ENCODE measurements at places on chromosomes 12 and 14. TPM values are rescaled to one million over a fixed set of nuclear protein-coding genes. Genes with fewer than 3 reads are reported as not detected.

Gene NTF3
- 6.2 TPM for polyA plus RNA-seq

Gene RERGL
- polyA plus RNA-seq = 0.77 TPM

Gene LRP1-AS
- not detected for polyA plus RNA-seq

Gene CEBPE
- polyA plus RNA-seq = not detected

Gene RAD9B
- 0.22 TPM for polyA plus RNA-seq

Gene ARPC3
- 503 TPM for polyA plus RNA-seq

Gene ARG2
- 5.8 TPM for polyA plus RNA-seq

Gene LRP6
- polyA plus RNA-seq = 10.8 TPM

Gene NID2
- 39.8 TPM for polyA plus RNA-seq

Gene TAS2R13
- polyA plus RNA-seq = not detected

Gene TMPRSS12
- polyA plus RNA-seq = not detected

Gene KLHL33
- 0.05 TPM for polyA plus RNA-seq

Gene ANKS1B
- polyA plus RNA-seq = not detected

Gene PTGDR
- polyA plus RNA-seq = 0.18 TPM

Gene TRIP11
- 65.4 TPM for polyA plus RNA-seq

Gene RFC5
- 15.2 TPM for polyA plus RNA-seq

Gene OTX2
- polyA plus RNA-seq = not detected

Gene CCDC177
- polyA plus RNA-seq = not detected

Gene ASB2
- polyA plus RNA-seq = 0.06 TPM

Gene OR4E2
- not detected for polyA plus RNA-seq

Gene C14orf93
- 2.2 TPM for polyA plus RNA-seq

Gene MTA1
- polyA plus RNA-seq = 9.6 TPM

Gene SERPINA10
- not detected for polyA plus RNA-seq

Gene SERPINA1
- 0.16 TPM for polyA plus RNA-seq

Gene WNT5B
- 50.1 TPM for polyA plus RNA-seq

Gene RNASE3
- polyA plus RNA-seq = not detected

Gene PHC1
- polyA plus RNA-seq = 4.6 TPM

Gene TEAD4
- polyA plus RNA-seq = 13.2 TPM

Measured in GM23248 (cell line).